T-helper 2 cell treated with Interferon-gamma antibody and Interleukin-4, amounts not matched to agents 5 μg/mL and 100 μg/mL, for 36 hours (primary cell): ENCODE measurements at places on chromosomes 4 and X.
A peak's percentile ranks its signal among the peaks of the same experiment; 100 is the strongest.

DNA sequence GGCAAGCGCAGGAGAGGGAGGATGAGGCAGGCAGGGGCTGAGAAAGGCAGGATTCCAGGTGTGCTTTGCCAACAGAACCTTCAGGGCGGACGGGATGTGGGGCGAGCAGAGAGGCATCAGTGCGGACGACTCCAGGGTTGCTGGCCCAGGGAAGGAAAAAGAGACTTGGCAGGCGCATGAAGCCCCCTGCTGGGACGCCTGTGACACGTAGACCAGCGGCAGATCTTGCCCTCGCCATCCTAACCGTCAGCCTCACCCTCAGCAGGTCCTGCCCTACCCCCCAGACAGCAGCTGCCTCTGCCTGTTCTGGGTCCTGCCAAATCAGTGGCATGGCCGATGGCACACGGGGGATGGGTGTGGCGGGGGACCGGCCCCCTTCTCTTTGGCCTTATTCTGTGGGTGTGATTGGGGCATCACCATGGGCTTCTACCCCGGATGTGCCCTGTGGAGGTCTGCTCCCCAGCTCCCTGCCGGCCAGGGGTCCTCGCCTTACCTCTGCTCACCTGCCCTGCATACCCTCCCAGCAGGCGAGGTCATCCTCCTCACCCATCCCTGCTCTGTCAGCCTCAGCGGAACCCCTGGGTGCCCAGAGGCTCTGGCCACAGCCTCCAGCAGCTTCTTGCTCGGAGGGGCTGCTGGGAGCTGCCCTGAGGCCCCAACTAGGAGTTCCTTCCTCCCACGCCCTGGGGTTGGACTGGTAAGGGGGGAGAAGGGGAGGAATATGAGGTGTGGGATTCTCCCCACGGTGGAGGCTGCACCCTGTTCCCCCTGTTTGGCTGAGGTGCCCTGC lies 2.9 kb upstream of the SH3BP2 start:
- no peak for DNase-seq

- no peak for DNase-seq
Measured at GRCh38 chr4:13535708-13536361, 8.5 kb downstream of the NKX3-2 start.

DNA sequence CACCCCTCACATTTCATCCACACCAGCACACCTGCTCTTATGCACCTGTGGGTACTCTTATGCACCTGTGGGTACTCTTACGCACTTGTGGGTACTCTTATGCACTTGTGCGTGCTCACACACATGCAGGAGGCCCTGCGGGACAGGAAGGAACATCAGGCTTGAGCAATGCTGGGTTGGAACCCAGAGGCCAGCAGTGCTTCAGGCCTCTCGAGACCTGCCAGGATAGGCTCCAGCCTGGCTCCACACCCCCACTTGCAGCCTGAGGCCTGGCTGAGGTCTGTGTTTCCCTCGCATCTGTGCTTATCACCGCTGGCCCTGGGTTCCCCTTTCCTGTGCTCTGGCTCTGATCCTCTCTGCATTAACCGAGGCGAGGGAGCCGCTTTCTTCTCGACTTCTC lies 34.7 kb downstream of the SORCS2 start:
- DNase-seq = no peak

DNA sequence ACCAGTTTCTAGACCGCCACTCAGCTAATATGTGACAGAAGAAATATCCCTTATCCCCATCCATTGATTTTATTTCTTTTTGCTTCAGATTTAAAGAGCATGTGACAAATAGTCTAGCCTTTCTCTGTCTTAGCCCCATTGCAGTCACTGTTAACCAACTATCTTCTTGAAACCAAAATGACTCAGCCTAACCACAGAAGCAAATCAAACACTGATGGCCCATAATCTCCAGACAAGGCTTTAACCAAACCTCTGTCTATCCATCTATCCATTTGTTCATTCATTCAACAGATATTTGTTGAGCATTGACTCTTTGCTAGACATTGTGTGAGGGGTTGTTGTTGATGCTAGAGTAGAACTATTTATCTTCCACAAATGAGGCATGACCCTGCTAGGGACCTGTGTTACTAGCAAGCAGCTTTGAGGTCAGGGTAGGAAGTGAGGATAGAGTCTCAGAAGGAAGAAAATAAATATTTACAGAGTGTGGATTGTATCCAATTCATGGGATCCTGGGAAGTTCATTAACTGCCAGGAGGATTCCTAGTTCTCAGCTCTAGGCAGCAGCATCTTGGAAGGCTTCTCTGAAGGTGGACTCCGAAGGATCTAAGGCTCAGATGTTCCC lies 22.5 kb downstream of the HNRNPH2 start:
- no peak for DNase-seq

DNA sequence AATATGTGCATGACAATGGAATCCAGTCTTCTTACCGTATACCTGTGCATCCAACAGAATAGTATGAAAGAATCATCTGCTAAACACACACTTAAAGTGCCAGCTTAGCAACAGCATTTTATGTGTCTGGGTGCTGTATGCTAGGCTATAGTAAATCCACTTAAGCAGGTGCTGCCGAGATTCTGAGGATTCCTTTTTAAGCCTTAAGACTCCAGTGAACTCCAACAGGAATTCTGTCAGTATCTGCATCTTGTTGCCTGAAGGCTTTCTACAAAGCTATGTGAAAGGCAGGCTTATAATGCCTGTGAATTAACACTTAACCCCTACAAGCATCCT lies 1076.4 kb upstream of the PABPC4L start:
- no peak for DNase-seq

- DNase-seq = no peak
Measured at GRCh38 chr4:162241857-162242256, 78.1 kb upstream of the FSTL5 start.

DNA sequence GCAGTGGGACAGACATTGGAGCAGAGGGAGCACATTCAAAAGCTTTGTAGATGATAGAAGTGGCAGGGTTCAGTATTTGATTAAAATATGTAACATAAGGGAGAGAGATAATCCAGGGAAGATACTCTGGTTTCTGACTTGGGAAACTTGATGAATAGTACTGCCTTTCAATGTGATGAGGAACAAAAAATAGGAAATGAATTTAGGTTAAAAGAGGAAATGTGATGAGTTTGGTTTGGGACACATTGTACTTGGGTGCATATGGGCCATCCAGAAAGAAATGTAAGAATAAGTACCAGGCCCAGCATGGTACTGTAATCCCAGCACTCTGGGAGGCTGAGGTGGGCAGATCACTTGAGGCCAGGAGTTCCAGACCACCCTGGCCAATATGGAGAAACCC lies 20.9 kb upstream of the NDNF start:
- no peak for DNase-seq

GRCh38 chr4:164304861-164305260 lies 449.1 kb upstream of the SMIM31 start:
- no peak for DNase-seq

- DNase-seq = no peak
Measured at GRCh38 chrX:107505223-107505622, 55.8 kb downstream of the FRMPD3 start.

DNA sequence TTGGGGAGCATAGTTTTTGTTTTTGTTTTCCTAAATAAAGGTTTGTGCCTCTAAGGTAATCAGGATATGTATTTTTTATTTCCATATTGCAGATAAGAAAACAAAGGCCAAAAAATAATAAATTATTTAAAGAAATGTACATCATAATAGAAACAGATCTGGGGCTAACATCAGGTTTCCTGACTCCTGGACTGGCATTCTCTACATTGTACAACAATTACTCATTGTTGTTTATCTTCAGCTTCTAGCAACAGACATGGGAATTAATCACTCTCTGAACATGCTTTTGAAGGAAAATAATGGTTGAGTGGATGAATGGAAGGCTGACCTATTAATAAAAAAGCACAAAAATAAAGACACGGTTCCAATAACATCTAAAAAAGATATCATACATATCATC lies 146.2 kb downstream of the KCNIP4 start:
- no peak for DNase-seq

GRCh38 chr4:82194329-82194728 lies 179.5 kb downstream of the HNRNPD start:
- DNase-seq = no peak

DNA sequence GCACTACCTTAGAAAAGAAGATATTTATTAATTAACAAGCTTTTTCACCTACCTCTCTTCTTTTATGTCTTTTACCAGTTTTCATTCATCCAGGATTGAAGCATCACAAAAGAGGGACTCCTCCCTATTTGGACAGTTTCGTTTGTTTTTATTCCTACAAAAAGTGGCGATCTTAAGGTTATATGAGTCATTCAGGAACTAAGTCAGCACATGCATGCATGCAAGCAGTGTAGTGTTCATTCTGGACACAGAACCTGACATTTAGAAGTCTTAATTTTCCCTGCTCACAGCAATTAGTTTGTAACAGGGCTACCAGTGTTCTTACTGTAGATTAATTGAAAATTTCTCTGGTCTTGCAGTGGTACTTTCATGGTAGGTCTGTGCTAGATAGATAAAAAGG lies 47.9 kb upstream of the QRFPR start:
- DNase-seq = no peak

- no peak for DNase-seq
Measured at GRCh38 chr4:137519406-137519805, 12.9 kb downstream of the PCDH18 start.

GRCh38 chrX:148940411-148940996 lies 440.1 kb downstream of the AFF2 start:
- DNase-seq = no peak

DNA sequence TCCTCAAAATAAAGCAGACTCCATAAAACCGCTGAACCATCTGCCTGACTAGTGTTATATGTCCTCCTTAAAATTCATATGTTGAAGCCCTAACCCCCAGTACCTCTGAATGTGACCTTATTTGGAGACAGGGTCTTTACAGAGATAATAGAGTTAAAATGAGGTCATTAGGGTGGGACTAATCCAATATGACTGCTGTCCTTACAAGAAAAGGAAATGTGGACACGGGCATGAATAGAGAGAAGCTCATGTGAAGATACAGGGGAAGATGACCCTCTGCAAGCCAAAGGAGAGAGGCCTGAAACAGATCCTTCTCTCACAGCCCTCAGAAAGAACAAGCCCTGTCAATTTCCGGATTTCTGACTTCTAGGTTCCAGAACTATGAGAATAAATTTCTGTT lies 82.0 kb upstream of the KLHL13 start:
- no peak for DNase-seq

DNA sequence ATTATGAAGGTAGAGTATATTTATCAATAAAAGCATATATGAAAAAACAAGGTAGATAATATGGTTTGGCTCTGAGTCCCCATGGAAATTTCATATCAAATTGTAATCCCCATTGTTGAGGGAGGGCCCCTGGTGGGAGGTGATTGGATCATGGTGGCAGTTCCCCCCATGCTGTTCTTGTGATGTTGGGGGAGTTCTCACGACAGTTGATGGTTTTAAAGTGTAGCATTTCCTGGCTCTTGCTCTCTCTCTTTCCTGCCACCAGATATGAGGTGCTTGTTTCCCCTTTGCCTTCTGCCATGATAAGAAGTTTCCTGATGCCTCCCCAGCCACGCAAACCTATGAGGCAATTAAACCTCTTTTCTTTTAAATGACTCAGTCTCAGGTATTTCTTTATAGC lies 260.4 kb downstream of the PPARGC1A start:
- no peak for DNase-seq

- peak; percentile 63 for DNase-seq
Measured at GRCh38 chr4:14783011-14783877, 219.0 kb upstream of the CPEB2 start.

DNA sequence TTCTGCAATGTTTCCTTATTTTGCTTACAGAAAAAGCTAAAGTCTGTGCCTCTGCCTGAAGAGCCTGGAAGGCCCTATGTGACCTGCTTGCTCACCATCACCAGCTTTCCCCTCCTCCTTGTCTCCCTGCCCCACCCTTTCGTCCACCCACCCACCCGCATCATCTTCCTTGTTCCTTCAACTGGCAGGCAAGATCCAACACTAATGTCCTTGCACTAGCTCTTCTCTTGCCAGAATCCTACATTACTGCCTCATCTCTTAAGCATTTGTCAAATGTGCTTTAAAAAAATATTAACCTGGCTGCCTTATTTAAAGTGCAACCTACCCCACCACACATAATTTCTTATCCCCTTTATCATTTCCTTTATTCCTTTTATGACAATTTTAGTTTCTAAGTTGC lies 165.1 kb upstream of the PPP3CA start:
- DNase-seq = no peak
